Spinal cord (tissue), 10 donors: ENCODE measurements at places on chromosomes 6 and 20. TPM values are rescaled to one million over a fixed set of nuclear protein-coding genes. Genes with fewer than 3 reads are reported as not detected.

DNA sequence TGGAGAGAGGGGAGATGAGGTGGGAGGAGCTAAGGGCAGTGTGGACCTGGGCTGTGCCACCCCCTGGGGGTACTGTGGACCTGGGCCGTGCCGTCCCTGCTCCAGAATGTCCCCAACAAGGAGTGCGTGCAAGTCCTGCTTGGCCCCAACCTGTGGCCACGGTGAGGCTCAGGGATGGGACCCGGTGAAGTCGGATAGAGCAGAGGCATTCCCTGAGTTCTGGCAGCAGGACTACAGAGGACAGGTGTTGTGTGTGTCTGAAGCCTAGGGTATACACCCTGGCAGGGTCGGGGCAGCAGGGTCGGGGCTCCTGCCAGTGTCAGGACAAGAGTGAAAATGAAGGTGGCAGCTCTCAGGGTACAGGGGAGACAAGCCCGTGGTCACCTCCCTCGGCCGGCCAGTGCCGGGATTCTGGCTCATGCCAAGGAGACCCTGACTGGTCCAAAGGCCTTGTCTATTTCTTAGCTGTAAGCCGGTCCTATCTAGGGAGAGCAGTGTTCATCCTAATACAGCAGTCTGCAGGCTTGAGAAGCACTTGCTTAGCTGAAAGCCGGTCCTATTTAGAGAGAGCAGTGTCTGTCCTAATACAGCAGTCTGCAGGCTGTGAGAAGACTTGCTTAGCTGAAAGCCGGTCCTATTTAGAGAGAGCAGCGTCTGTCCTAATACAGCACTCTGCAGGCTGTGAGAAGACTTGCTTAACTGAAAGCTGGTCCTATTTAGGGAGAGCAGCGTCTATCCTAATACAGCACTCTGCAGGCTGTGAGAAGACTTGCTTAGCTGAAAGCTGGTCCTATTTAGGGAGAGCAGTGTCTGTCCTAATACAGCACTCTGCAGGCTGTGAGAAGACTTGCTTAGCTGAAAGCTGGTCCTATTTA, 95.9 kb downstream of the SMOC2 start:
- H3K4me3 ChIP-seq, result no peak overlapping the region
- H3K27ac ChIP-seq, result no peak overlapping the region
- no peak for DNase-seq
- no peaks in the 10 kb centered on the region for H3K27me3 ChIP-seq
- H3K4me1 ChIP-seq, result peaks cover 11% of the 10 kb centered on the region

The KIF25 gene
- 3.0 TPM for total RNA-seq

The MBOAT1 gene
- 18.5 TPM for total RNA-seq

The SYNGAP1 gene
- 11.5 TPM for total RNA-seq

The COL19A1 gene
- 6.7 TPM for total RNA-seq
